ENCODE measurements at places on chromosomes 1 and 21.

DNA sequence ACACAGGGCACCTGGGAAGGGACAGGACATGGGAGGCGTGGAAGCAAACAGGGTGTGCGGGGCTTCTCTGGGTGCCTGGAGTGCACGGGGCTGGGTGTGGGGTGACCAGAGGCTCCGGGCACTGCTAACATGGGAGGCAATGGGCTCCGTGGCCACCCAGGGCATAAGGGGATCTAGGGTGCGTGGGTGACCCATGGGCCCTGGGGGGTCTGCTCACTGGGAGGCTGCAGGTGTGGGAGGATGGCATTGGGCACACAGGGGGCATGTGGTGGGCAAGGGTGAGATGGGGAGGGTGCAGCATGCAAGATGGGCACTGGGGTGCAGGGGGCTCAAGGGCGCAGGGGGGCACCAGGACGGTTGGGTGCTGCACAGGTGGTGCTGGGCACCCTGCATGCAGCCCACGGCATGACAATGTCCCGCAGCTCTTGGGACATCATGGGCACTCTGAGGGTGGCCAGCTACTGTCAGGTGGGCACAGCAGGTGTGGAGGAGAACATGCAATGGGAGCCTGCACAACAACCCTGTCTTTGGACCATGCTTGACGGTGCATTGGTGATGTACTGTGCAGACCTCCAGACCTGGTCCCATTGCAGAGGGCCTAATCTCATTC, 15.1 kb downstream of the TRIM11 start:
- DNase-seq = no peak

- no peak for DNase-seq
Measured at GRCh38 chr1:214983126-214983869, 99.2 kb upstream of the KCNK2 start.

- DNase-seq = no peak
Measured at GRCh38 chr1:82710091-82710490, 909.4 kb downstream of the ADGRL2 start.

- DNase-seq = no peak
Measured at GRCh38 chr1:43936431-43937151, 3.0 kb downstream of the ARTN start.

DNA sequence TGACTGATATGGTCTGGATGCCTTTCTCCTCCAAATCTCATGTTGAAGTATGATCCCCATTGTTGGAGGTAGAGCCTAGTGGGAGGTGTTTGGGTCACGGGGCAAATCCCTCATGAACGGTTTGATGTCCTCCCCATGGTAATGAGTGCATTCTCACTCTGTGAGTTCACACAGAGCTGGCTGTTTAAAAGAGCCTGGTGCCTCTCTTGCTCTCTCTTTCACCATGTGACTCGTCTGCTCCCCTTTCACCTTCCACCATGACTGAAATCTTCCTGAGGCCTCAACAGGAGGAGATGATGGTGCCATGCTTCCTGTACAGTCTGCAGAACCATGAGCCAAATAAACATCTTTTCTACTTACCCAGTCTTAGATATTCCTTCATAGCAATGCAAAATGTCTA, 30.2 kb downstream of the ALDH9A1 start:
- DNase-seq = no peak

DNA sequence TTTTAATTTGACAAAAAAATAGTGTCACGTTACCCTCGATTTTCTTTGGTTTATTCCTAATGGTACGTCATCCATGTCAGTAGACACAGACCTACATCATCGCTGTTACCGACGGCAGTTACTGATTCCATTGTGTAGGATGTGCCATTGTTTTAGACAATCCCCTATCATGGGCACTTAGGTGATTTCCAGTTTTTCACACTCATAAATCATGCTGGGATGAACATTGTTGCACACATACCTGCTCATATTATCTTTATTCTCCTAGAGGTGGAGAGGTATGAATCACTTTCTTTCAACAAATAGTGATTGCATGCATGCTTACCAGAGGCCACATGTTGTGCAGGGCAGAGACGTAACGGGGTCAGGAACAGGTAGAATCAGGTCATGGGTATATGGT, 79.7 kb upstream of the EFHD2 start:
- DNase-seq = no peak

- DNase-seq = no peak
Measured at GRCh38 chr1:204306076-204306475, 53.7 kb downstream of the PLEKHA6 start.

- DNase-seq = no peak
Measured at GRCh38 chr21:33428669-33429068, 25.5 kb downstream of the IFNGR2 start.

DNA sequence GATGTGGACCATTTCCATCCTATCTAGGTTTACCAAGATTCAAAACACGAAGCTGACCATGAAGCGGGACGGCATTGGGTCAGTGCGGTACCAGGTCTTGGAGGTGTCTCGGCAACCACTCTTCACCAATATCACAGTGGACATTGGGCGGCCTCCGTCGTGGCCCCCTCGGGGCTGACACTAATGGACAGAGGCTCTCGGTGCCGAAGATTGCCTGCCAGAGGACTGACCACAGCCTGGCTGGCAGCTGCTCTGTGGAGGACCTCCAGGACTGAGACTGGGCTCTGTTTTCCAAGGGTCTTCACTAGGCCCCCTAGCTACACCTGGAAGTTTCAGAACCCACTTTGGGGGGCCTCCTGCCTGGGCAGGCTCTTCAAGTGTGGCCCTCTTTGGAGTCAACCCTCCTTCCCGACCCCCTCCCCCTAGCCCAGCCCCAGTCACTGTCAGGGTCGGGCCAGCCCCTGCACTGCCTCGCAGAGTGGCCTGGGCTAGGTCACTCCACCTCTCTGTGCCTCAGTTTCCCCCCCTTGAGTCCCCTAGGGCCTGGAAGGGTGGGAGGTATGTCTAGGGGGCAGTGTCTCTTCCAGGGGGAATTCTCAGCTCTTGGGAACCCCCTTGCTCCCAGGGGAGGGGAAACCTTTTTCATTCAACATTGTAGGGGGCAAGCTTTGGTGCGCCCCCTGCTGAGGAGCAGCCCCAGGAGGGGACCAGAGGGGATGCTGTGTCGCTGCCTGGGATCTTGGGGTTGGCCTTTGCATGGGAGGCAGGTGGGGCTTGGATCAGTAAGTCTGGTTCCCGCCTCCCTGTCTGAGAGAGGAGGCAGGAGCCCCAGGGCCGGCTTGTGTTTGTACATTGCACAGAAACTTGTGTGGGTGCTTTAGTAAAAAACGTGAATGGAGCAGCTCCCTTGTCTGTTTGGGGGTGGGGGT, 864 bp upstream of the CCDC24 start:
- DNase-seq = no peak

DNA sequence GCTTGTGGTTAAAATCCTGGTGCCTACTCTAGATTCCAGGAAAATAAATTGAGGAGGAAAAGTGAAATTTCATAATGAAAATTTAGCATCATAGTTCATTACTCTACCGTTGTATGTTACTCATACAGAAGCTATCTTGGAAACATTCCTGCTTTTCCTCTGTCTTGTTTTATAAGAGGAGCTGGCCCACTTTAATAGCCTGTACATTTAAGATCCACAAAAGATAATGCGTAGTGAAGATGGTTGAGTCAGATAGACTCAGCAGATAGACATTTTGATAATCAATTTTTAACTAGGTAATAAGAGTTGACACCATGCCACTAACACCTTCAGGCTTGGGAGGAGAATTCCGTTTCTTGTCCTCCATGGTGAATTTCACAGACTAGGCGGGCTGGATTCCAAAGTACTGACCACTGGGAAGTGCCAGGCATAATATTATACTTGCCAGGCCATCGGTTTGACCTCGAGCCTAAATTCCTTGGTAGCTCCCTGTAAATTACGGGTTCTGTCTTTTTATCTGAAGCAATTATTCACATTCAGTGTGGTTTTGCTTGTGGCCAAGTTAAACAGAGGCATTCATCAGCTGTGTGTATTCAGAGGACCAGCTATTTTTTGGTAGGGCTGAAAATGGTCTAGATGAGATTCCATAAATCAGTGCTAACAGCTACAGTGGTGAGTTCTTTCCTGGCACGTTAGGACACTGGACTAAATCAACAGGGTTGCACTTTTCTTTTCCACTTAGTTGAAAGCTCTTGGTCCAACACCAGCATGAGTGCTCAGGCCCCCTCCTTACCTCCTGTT, 111.9 kb upstream of the KAZN start:
- no peak for DNase-seq

- no peak for DNase-seq
Measured at GRCh38 chr1:154992721-154993571, 440 bp upstream of the LENEP start.

DNA sequence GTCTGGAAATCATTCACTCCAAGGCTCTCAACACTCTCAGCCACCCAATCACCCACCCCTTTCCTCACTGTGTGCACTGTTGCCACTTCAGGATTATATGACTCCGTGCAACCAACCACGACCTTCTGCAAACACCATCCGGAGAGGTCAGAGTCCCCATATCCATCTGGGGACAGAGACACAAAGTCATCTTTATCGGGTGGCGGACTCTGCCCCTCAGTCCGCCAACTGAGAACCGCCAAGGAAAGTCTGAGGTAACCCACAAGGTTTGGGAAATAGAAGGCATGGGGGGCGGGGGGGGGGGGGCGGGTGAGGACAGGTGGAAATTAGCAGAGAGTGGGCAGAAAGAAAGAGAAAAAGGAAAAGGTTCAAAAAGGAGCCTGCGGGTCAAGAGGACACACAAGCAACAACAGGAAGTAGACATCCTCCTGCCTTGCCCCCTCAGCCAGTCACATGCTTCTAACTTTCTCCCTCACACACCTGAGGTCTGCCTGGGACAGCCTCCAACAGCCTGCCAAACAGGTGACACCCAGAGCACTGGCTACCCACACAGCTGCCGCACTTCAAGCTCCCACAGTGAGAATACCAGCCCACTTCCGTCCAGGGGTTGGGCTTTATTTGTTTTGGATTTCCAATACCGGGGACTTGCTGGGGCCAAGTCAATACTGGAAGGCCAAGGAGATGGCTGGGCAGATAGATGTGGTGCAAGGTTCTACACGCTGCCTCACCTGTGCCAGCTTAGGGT, 58.1 kb downstream of the SSBP3 start:
- no peak for DNase-seq

GRCh38 chr1:225354906-225355305, 72.9 kb downstream of the LBR start:
- DNase-seq = no peak

GRCh38 chr1:3410142-3410925, 44.1 kb upstream of the ARHGEF16 start:
- DNase-seq = peak; percentile 70

- no peak for DNase-seq
Measured at GRCh38 chr1:228306275-228307217, 98.7 kb downstream of the OBSCN start.

DNA sequence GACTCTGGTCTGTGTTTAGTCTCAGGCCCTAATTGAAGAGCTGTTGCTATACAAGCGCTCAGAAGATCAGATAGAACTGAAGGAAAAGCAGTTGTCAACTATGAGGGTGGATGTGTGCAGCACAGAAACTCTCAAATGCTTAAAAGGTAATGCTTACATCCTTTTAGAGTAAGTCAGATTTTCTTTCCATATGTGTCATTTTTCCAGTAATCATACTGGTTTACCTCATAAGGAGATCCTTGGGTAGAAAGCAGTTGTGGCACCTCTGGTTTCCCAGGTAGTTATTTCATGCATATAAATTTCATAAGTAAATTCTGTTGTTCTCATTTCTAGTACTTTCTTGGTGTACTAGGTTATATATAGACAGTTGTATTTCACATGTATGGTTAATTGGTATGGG, 43.0 kb upstream of the TARS2 start:
- no peak for DNase-seq

GRCh38 chr21:35268817-35269216, 219.7 kb upstream of the RUNX1 start:
- no peak for DNase-seq

DNA sequence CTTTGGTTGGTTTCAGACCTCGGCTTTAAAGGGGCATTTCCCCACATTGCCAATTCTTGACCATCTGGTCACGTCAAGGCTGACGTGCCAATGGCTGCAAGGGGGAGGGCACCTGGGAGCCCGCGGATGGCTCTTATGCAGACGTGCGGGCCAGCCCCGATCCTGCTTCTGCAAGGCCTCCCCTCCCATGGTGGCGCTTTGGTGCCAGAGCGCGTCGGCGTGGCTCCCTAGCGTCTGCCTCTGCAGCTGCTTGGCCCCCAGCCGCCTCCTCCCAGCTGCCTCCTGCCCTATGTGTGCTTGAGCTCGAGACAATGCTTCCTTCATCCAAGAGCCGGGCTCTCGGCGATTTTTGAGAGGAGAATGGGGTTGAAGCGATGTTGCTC, 29.1 kb downstream of the SKI start:
- peak; percentile 95 for DNase-seq

DNA sequence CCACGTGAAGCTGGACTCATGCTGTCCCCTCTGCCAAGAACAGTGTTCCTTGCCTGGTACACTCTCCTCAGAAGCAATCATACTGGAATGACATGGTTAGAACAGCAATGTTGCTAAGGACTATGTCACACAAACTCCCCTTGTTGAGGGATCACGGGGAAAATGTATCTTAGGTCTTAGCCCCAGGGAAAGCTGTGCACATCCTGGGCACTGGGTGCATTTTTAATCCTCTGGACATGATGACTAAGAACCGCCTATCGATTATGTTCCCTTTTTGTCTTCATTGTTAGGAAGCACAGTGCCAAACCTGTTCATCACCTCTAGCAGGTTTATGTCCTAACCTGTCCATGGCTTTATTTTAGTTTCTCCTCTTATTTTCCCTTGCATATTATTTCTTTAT, 115.1 kb downstream of the HIVEP3 start:
- no peak for DNase-seq

DNA sequence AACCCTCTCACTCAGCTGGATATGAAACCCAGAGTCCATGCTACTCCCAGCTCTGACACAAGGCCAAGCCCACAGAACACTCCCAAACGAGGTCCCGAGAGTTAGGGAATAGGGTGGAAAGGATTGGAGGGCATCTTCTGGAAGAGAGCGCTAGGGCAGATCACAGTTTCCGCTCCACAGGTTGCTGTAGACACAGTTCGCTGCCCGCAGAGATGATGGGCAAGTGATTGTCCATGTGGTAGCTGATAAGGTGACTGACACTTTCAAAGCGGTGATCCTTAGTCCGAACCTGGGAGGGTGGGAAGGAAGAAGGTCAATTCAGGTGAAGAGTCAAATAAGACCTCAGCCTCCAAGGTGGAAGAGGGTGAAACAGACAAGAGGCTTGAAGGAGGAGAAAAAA, 2.1 kb upstream of the PYGO2 start:
- no peak for DNase-seq

- no peak for DNase-seq
Measured at GRCh38 chr1:171290621-171291020, 23.4 kb upstream of the FMO4 start.

DNA sequence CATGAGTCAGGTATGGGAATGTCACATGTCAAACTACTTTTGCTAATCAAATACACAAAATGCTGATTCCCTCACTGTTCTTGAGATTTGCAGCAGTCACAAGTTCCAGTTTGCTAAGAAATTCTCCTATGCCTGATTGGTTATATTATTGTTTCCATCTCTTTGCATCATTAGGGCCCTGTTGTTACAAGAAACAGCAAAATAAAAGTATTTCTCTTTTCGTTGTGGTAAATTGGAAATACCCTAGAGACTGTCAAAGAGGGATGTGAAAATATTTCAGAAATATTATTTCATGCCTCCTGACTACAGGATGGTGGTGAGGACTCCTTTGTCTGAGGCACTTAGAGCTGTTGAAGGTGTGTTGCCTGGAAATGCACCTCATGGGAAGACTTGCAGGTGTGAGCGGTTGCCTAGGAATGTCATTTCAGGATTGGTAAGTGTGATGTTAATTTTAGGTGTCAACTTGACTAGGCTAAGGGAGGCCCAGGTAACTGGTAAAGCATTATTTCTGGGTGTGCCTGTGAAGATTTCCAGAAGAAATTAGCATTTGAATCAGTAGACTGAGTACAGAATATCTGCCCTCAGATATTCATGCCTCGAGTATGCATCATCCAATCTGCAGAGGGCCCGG, 117.4 kb downstream of the ROR1 start:
- no peak for DNase-seq

Data from globus pallidus (tissue), 1 donor.